ENCODE measurements at places on chromosomes 4 and X.

DNA sequence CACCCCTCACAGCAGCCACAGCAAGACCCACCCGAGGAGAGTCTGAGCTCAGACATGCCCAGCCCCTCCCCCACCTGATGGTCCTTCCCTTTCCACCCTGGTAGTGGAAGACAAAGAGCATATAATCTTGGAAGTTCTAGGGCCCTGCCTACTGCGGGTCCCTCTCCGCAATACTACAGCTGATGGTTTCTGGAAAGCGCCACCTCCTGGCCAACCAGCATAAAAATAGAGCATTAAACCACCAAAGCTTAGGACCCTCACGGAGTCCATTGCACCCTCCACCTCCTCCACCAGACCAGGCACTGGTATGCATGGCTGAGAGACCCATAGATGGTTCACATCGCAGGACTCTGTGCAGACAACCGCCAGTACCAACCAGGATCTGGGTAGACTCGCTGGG lies 78.2 kb downstream of the SH3BGRL start:
- no peak for DNase-seq

- peak; percentile 44 for DNase-seq
These were observed 118.3 kb downstream of the DNAAF6 start for GRCh38 chrX:107324493-107325310.

DNA sequence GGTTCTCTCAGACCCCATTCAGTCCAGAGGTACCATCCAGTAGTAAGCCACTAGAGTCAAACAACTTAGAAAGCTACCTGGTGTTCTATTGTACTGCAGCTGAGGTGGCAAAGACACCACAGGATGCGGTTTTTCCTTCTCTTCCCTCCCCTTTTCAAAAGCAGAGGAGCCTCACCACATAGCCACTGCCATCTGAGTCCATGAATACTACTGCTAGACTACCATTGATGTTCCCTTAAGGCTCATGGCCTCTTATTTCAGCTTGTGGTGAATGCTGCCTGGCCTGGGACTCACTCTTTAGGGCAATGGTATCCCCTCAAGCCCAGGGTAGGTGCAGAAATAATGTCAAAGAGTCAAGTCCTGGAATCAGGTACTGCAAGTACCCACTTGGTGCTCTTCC lies 41.8 kb upstream of the KLHL4 start:
- DNase-seq: no peak

- peak; percentile 90 for DNase-seq
These were observed 640.0 kb upstream of the BOD1L1 start for GRCh38 chr4:14267373-14268060.

DNA sequence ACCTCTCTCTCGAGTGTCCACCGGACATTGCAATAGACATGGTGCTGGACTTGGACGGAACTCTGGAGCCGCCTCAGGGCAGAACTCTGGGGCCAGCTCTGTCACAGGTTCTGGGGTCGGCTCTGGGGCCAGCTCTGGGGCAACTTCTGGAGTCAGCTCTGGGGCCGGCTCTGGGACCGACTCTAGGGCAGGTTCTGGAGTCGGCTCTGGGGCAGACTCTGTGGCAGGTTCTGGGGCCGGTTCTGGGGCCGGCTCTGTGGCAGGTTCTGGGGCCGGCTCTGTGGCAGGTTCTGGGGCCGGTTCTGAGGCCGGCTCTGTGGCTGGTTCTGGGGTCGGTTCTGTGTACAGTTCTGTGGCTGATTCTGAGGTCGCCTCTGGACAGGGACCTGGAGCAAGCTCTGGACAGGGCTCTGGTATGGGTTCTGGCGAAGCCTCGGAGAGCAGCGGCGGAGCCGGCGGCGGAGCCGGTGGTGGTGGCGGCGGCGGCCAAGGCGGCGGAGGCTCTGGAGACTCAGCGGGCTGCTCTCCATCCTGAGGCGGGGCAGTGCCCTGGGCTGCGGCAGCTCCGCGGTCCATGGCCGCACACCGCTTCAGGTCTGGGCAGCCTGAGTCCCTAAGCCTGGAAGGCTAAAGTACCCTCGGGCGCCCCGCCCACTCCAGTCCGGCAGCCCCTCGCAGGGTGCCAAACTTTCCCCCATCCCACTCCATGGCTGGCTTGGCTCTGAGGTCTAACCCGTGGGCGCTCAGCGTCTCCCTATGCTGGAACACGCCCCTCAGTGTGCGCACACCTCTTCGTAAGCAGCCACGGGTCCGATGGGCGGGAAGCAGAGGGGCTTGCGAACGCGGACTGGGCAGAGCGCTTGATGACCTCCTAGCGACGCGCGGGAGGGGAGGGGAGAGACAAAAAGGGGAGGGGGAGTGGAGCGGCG lies at the start of gene DGKK:
TSS of gene DGKK (minus strand) at position 723 of the 929 bp plus-strand sequence. CDS start at position 576, 147 bp downstream.
- DNase-seq: peak; percentile 49

GRCh38 chrX:68708503-68709290 lies 61.2 kb downstream of the STARD8 start:
- DNase-seq: no peak

DNA sequence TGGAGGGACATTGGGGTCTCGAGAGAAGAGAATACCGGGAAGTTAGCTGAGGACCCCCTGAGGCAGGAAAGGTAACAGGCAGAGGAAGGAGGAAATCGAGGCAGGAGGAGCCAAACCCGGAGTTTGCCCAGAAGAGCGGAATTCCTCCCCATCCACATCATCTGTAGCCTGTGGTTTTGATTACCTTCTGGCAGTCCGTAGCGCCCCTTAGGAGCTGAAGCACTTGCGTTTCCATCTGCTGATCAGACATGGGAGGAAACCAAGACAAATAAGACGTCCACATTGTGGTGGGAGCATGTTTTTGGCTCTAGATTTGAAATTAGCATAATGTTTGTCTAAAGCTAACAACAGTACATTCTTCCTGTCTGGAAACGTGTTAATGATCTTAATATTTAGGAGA lies 26.8 kb upstream of the HMX1 start:
- no peak for DNase-seq

DNA sequence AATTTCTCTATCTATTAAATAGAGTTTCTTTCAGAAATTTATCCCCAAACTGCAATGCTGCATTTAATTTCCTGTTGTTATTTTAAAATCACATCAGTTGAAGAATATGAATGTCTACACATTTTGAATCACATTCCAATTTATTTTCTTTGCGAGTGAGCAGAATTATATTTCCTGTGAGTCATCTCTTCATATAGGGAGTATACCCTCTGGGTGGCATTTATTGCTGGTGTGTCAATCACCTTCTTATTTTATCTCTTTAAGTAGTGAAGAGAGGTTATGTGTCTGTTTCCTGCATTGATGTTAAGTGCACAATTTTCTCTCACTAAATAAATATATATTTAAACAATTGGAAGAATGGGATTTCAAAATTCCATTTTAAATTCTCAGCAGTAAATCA lies 511.0 kb upstream of the ATOH1 start:
- DNase-seq: no peak

DNA sequence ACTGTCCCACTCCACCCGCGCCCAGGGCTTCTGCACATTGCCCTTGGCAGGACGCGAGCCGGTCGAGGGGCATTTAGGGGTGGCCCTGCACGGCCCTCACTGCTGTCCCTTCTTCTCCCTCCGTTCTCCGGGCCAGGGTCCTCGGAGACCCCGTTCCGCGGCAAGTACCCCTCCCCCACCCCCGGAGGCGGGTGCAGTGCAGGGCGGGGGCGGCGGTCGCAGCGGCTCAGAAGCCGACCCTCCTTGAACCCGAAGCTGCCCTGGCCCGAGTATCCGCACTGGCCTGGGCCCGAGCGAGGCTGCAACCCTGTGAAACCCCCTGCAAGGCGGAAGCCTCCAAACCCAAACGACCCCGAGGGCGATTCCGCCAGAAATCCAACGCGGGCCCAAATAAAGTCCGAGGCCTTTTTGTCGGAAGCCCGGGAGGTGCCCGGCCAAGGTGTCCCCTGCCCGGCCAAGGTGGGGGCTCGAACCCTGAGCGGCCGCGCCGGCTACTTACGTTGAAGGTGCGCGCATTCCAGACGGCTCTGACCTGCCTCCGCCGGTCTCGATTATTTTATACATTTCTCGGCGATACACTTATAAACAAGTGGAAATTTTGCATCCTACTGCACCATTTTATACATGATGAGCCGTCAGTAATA lies 53.1 kb upstream of the TMEM33 start:
- no peak for DNase-seq

DNA sequence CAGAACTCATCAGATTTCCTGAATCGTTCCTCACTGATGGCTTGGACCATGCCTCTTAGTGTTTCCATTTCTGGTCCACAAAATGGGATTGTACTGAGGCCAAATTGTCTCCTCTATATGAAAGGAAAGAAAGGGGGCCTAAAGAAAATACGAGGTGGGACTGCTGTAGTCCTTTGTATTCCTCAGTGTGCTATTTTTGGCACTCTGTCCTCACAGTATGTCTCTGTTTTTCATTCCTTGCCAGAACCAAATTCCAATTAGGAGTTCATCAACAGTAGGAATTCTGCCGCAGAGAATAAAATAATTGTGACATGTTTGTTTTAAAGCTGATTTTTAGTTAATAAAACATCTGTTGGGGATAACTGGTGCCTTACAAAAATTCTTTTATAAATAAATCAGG lies 515.7 kb downstream of the SMARCA1 start:
- no peak for DNase-seq

DNA sequence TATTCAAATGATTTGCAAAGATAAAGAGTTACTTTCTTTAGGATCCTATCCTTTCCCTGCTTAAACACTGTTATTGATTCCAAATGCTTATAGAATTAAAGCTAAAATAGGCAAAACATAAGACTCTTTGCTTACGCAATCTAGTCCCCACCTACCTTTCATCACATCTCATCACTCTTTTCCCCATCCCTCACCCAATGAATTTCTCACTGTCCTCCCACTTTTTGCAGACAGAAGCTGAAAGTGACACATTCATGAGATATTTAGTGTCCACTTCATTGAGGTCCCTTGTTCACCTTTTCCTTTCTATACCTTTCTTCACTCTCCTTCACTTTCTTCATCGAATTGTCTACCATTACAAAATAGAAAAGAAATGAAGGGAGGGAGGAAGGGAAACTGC lies 424 bp downstream of the SATL1 start:
- no peak for DNase-seq

DNA sequence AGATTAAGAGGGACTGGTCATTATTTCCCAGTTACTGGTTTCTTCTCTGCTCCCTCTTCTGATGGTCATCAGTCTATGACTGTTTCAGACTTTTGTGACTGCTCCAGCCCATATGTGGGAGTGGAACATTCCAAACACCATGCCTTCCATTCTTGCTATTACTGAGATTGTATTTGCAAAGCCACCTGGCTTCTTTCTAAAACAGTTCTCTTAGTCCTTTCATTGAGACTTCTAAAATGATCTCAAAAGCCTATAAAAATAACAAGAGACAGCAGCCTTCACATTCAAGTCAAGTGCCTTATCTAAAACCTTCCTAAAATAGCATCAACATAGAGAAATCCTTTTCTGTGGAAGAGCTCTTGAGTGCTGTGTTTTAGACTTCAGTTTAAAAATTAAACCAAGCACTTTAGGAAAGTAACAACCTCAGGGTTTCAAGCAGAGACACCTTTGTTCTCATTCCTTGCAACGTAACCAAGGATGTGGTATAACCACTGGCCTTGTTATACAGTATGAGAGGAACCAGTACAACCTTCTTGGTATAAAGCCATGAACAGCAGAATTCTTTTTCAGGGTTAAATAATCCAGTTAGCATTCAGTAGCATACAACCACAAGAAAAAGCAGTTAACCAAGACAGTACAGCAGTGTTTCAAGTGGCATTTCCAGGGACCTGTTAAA lies 97.1 kb downstream of the NFKB1 start:
- no peak for DNase-seq

GRCh38 chr4:71377561-71377960 lies 38.7 kb downstream of the SLC4A4 start:
- DNase-seq: no peak

GRCh38 chr4:97762115-97762512 lies 381.2 kb downstream of the STPG2 start:
- no peak for DNase-seq

- DNase-seq: peak; percentile 66
These were observed 10.2 kb downstream of the HNRNPH2 start for GRCh38 chrX:101417981-101418841.

DNA sequence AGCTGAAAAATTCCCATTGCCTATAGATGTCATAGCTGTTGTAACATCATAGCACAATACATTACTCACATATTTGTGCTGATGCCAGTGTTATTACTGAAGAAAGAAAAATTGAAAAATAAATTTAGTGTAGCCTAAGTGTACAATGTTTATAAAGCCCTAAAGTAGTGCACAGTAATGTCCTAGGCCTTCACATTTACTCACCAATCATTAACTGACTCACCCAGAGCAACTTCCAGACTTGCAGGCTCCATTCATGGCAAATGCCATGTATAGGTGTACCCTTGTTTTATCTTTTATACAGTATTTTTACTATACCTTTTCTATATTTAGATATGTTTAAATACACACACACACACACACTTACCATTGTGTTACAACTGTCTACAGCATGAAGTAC lies 265.4 kb upstream of the MAGEB18 start:
- DNase-seq: no peak

DNA sequence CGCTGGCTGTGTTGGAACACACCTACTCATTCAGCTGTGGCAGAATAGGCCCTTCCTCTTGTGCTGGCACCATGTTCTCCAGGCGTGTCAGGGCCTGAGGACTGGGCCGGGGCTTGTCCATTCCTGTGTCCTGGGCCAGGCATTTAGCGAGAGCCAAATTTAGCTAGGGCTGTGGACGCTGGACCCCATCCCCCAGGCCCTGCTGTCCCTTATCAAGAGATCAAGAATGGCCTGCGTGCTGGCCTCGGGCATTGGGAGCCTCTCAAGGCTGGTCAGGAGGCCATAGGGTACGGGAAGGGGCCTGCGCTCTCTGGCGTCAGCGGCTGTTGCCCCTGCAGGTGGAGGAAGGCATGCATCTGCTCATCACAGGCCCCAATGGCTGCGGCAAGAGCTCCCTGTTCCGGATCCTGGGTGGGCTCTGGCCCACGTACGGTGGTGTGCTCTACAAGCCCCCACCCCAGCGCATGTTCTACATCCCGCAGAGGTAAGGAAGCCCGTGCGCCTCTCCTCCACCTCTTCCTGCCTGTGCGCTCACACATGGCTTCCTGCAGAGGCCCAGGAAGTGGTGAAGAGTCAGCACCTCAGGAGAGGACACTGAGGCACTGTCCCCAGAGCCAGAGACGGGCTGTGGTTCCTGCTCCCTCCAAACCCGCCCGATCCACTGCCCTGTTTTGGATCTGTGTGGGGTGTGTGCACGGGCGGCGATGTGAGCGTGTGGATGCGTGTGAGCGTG lies 15.3 kb downstream of the ABCD1 start:
- DNase-seq: no peak

- no peak for DNase-seq
These were observed 40.7 kb downstream of the ANXA3 start for GRCh38 chr4:78592088-78592783.

GRCh38 chrX:3348191-3348590 lies 1.7 kb upstream of the MXRA5 start:
- no peak for DNase-seq

DNA sequence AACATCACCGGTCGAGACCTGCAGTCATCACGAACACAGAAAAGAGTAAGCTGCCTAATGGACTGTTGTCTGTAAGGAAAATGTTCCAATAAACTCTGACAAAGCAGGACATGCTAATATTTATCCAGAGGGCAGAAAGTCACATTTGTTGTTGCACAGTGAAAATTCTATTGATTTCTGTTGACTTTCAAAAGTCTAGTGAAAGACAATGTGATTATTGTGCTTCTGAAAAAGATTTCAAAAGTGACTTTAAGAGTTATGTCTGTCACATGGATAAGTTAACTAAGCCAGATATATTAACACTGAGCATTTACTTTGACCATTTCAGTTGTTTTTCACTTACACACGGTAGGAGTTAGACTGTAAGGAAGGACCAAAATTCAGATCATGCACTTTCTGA lies 9.3 kb upstream of the RFC1 start:
- DNase-seq: no peak

All from NCI-H1092 treated with DMSO at 0.1 percent for 48 hours (cell line).